Choroid plexus epithelial cell (primary cell): ENCODE measurements at places on chromosomes 11 and 22.
A peak's percentile ranks its signal among the peaks of the same experiment; 100 is the strongest.

GRCh38 chr22:21866833-21867527, 465 bp downstream of the MAPK1 start:
- DNase-seq, result peak; percentile 20

DNA sequence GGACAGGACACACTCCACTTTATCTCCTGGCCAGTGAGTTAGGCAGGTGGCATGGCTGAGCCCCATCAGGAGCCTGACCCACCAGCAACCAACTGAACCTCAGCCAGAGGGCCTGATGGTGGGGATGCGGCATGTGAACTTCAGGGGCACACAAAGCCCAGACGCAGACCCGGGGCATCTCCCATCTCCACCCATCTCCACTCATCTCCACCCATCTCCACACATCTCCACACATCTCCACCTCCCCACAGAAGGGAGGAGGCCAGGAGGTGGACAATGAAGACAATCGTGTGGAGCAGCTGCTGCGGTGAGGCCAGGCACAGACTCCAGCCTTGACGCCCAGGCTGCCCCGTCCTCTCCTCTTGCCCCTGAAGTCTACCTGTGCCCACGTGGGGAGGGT, 340.8 kb downstream of the CTTN start:
- DNase-seq, result no peak

DNA sequence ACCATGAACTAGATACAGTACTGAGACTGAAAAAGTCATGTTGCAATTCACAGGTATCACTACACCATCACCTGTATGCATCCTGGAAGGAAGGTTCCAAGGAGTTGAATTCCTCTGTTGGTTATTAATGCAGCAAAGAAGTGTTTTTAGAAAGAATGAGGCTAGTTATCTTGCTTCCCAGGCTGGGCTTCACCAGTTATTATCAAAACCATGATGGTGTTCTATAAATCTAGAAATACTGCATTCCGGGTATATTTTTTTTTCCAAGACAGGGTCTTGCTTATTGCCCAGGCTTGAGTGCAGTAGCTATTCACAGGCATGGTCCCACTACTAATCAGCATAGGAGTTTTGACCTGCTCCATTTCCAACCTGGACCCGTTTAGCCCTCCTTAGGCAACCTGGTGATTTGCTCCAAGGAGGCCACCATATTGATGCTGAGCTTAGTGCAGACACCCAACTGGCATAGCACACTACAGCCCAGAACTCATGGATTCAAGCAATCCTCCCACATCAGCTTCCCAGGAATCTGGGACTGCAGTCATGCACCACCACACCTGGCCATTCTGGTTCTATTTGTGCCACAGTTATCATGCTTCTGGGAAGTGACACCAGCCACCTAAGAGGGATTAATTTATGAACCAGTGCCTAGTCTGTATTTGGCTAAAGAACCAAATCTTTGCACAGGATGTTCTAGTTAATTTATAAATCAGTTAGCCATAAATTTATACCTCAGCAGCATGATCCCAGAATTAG, 1.6 kb upstream of the MPEG1 start:
- no peak for DNase-seq

GRCh38 chr22:27859336-27859735, 57.8 kb upstream of the MN1 start:
- DNase-seq, result peak; percentile 41

GRCh38 chr11:65573391-65574079, 1.2 kb downstream of the FAM89B start:
- no peak for DNase-seq

- no peak for DNase-seq
These were observed 113.1 kb downstream of the DBX1 start for GRCh38 chr11:20047006-20047768.

DNA sequence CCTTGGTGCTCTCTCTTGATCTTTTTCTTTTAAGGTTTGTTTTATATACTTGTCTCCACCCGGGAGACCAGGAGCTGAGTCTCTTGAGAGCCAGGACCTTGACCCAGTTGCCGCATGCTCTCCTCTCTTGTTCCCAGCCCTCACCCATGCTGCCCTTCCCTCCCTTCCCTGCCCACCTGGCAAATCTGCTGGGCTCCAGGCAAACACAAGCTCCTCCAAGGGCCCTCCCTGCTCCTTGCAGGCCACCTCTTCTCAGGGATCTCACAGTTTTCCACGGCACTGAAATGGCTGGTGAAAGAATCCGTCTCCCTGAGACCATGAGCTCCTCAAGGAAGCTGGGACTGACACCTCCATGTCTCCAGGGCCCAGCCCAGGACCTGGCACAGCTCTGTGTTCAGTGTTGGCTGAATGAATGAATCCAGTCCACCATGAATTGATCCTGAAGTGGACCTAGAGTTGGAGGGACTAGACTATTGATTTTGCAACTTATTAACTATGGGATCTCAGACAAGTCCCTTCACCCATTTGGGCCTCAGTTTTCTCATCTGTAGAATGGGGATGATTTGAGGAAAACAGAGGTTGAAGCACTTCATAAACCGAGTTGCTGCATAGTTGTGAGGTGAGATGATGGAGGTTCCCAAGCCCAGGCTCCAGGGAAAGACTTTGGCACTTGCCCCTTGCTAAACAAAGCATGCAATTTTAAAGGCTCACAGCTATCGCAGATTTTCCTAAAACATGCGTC, 25.1 kb upstream of the FBLN1 start:
- DNase-seq, result peak; percentile 40

DNA sequence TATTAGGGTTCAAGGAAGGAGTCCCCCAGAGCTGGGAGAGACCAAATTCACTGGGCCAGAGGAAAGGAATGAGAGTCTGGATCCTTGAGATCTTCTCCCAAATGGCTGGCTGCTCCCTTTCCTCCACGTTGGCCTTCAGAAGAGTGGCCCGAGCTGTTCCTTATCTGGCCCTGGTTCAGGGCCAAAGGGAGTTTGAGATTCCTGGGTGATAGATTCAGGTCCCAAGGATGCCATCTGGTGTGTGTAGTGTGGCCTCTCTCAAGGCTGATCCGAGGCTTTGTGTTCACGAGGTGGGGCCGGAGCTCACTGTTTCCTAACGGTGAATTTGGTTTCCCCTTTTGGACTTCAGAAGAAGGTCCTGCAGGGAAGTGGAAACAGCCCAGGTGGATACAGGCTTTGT, 17.4 kb upstream of the ABCC8 start:
- DNase-seq, result no peak

DNA sequence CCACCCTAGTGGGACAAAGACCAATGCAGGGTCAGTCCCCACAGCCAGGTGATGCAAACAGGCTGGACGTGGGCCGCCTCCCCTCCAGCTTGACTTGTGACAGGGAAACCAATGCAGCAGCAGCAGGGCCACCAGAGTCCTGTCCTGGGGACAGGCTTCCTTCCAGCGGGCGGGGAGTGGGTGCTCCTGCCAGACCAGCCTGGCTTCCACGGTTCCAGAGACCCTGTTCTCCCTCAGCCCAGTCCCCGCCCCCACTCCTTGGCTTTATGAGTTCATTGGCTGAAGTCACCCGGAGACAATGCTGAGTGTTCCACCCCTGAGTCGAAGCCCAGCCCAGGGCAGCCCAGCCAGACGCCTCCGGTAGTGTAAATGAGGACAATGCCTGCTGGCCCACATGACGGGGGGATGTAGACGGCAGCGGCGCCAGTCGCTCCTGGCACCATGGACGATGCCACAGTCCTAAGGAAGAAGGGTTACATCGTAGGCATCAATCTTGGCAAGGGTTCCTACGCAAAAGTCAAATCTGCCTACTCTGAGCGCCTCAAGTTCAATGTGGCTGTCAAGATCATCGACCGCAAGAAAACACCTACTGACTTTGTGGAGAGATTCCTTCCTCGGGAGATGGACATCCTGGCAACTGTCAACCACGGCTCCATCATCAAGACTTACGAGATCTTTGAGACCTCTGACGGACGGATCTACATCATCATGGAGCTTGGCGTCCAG, at the start of gene TSSK2:
Gene TSSK2 (plus strand): TSS at position 350 of the 726 bp plus-strand sequence. CDS start 92 bp downstream, at position 442.
- DNase-seq, result no peak

DNA sequence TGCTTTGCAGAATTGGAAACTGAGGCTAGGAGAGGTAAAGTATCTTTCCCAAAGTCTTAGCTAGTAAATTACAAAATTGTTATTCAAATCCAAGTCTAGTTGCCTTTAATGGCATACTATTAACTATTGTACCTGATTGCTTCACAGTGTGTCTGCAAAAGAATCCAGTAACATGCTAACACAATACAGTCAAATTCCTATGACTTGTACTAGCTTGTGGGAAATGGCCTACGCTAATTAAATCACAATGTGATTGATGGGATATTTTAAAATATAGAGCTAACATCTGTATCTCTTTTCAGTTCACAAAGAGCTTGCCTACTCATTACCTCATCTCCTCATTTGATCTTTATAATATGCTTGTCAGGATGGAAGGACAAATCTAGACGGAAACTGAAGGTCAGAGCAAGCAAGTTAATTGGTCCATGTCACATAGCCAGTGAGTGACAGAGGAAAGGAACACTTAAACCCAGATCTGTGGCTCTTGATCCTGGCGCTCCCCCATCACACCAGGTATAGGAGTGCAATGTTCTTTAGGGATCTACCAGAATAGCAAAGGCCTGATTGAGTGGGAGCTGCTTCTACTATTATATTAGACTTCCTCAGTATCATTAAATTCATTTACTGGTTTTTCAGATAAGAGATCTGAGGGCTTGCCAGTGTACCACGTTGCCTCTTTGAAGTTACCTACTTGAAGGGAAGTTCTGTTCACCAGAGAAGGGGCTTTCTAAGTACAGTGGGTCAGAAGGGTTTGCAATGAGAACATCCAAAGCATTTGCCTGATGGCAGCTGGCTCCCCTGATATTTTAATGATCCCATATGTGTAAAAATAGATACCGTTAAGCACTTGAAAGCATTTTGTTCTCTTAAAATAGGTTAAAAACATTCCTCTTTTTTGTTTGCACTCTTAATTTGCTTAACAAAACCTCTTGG, 213.6 kb upstream of the SESN3 start:
- no peak for DNase-seq

DNA sequence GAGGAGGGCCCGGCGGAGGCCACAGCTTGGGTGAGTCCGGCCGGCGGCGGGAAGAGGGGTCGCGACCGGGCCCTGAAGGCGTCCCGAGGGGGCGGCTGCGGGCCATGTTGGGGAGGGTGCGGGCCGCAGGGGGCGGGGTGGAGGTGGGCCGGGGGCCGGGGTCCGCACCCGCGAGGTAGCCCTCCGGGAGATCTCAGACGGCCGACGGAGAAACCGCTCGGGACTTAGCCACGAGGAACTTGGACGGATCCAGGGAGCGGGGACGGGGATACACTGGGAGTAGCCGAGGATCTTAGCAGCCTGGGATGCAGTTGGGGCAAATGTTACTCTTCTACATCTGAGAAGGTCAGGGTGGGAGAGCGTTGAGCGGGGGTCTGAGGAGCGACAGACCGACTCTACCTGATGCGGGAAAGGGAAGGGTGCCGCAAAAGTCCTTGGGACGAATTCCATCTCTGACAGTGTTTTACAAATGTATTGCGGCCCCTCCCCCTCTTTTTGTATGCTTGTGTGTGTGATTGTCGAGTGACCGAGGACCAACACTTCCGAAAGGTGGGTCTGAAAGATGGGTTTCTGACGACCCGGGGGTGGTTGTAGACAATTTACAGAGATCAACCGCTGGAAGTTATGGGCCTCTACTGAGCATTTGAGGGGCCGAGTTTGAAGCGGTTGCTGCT, 658 bp downstream of the STIP1 start:
- peak; percentile 20 for DNase-seq
